ENCODE measurements at places on chromosomes 2 and 18.
A peak's percentile ranks its signal among the peaks of the same experiment; 100 is the strongest.

GRCh38 chr18:55522011-55522410 lies 66.0 kb downstream of the TCF4 start:
- DNase-seq = peak; percentile 26

DNA sequence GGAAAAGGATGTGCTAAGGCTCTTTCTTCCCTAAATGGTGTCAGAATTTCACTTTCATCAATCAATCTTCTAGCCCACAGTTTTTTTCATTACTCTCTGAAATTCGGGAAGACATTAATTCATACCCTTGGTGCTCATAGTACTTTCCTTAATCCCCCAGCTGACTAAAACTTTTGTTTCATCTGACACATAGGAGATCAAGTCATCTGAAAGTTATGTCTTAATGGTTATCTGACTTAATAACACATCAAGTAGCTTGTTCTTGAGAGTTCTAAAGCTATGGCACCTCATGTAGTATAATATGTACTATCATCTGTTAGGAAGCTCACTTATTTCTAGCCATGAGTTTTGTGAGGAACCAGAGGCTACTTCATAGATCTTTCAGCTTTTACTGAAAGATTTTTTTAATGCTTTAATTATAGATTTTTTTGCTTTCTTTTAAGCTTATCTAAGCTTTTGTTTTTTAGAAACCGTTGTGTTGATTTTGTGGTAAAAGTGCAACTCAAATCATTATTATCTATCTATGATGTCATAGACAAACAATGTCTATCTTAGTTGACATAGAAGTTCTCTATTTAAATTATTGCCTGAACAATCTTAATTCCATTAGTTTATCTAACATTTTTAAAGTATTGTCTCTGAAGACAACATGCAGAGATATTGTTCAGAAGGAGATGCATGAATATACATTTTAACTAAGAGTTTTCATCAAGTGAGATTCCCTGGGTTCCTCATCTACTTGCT lies 93.6 kb upstream of the UBXN4 start:
- DNase-seq = no peak

- no peak for DNase-seq
These were observed 358.7 kb downstream of the SETBP1 start for GRCh38 chr18:45039376-45039775.

GRCh38 chr2:62199392-62200125 lies 3.6 kb downstream of the B3GNT2 start:
- peak; percentile 55 for DNase-seq

GRCh38 chr2:29520001-29520400 lies 401.4 kb downstream of the ALK start:
- peak; percentile 32 for DNase-seq

DNA sequence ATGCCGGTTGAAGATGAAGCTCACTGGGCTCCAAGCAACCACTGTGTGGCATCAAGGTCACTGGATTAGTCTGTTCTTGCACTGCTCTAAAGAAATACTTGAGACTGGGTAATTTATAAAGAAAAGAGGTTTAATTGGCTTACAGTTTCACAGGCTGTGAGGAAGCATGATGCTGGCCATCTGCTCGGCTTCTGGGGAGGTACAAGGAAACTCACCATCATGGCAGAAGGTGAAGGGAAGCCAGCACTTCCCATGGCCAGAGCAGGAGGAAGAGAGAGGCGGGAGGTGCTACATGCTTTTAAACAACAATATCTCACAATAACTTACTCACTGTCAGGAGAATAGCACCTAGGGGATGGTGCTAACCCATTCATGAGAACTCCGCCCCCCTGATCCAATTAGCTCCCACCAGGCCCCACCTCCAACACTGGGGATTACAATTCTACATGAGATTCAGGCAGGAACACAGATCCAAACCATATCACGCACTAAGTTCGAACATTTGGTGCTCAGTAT lies 109.7 kb upstream of the MGAT5 start:
- DNase-seq = no peak

- DNase-seq = peak; percentile 73
These were observed 7.1 kb upstream of the KLF11 start for GRCh38 chr2:10036095-10036884.

DNA sequence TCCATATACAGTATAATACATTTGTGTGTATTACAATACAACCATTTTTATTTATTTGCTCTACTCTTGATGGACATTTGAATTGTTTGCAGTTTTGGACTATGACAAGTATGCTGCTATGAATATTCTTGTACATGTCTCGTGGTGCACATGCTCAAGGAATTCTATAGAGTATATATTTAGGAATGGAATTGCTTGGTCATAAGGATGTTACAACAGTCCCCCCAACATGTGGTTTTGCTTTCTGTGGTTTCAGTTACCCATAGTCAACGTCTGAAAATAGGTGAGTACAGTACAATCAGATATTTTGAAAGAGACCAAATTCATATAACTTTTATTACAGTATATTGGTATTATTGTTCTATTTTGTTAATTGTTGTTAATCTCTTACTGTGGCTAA lies 24.1 kb upstream of the PLEKHM3 start:
- no peak for DNase-seq

- DNase-seq = peak; percentile 98
These were observed 16.4 kb downstream of the DYNAP start for GRCh38 chr18:54607213-54608027.

DNA sequence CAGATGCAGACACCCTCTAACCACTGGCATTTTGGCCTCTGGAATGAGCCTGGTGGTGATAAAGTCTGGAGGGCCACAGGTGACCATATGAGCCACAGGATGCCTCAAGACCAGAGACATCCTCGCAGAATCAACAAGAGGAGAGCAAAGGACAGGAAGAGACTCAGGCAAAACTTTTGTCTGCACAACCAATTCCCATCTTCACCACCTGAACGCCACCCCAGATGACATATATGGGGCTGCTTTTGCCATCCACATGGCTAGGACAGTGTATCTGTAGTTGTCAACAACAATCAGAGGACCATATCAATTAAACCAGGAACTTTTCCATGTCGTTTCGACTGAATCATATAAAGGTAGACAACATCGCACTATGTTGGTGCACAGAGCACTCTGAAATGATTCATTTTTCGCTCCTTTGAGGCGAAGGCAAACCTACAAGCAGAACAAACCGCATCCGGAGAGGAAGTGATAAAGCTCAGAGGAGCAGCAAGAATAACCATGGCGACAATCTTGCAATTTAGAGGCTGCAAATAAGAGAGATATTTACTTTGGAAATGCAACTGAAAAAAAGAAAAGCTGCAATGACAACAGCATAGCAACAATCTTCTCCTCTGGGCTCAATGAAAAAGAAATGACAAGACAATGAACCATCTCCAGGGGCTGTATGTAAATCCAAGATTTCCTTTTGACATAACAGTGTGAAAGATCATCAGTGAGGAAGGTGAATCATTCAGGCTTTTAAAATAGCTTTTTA lies 204.5 kb downstream of the ARL4C start:
- no peak for DNase-seq

DNA sequence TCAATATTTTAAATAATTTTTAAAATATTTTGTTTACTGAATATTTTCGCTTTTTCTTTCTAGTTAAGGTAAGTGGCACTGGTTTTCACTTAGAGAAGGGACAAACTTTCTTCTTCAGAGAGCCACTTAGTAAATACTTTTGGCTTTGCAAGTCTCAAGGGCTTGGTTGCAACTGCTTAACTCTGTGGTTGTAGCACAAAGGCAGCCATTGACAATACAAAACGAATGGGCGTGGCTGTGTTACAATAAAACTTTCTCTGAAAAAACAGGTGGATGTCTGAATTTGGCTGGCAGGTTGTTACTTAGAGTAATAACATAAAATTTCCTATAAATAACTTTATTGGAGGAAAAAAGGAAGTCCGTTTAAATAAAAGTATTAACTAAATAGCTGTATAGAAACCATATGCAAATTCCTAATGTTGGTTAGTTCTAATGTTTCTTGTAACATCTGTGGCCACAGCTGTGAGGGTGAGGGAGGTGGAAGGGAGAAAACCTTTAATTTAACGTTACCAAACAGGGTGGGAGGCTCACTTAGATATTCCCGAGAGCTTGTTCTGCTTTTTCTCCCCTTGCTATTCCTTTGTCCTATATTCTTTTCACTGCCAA lies 62.4 kb upstream of the TNP1 start:
- no peak for DNase-seq

- peak; percentile 97 for DNase-seq
These were observed 66.7 kb downstream of the EDAR start for GRCh38 chr2:108922141-108922915.

DNA sequence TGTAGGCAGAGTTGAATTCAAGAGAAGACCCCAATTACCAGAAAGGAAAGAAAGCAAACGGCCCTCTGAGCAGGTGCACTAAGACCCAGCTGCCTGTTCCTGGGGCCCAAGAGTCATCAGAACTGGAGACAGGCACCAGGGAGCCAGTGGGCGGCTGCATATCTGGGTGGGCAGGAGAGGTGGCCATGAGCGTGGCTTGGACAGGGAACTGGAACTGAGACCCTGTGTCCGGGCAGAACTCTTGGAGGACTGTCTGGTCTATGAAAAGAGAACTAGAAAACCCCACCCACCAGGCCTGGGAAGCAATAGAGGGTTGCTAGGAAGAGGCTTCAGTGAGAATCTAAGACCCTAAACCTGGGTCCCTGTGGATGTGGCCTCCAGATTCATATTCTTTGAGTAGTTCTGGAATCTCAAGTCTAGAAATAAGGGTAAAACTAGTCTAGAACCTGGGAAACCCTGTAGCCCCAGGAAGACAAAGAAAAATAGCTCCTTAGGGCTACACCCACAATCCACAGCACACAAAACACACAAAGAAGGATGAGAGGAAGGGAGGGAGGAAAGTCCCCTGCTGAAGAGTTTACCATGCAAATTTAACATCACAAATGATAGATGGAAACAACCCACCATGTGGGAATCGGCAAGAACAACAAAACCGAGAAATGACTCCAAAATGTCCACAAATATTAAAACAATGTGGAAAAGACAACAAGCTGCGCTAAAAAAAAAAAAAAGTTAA lies 147.0 kb downstream of the HDAC4 start:
- no peak for DNase-seq

GRCh38 chr2:169073963-169074751 lies 4.8 kb downstream of the DHRS9 start:
- DNase-seq = peak; percentile 44

GRCh38 chr2:225091336-225091735 lies 49.1 kb upstream of the DOCK10 start:
- DNase-seq = peak; percentile 95

DNA sequence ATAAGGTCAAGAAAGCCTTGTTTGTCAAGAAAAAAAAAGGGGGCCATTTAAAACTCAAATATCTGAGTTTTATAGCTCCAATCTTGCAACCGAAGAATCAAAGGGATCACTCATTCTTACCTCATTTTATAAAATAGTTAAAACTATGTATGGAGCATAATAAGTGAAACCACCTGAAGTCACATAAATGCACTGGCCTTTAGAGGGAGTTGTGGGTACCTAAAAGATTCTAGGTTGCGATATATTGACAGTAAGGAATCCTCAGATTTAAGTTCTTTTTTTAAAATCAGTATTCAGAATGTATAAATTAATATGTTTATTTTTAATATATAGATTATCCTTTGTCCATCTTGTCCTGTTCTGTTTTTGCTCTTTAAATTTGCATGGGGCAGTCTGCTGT lies 3.4 kb downstream of the ARHGAP28 start:
- DNase-seq = no peak

DNA sequence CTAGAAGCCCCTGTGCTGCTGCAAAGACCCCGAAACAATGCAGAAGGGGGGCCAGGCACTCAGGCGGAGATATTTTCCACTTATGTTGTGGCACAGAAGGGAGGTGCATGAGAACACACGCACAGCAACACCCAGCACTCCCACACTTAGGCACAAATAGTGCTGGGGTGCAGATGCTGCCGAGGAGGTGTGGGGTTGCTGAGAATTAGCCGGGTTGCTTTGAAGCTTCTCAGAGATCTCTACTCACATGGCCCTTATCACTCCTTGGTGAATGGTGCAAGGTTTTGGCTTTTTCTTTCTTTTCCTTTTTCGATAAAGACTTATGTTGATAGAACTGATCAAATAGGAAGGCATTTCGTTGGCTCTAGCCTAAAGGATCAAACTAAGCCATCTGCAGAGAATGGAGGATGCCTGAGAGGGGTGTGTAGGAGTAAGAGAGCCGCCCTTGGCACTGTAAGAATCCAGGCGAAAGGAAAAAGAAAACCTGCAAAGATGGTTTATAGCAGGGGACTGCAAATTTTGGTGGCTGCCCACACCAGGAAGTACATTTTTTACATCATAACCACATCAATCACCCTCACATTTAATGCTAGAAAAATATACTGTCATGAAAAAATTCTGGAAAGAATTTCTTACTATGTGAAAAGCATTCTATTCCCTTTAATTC lies 27.9 kb upstream of the FHL2 start:
- DNase-seq = no peak

- DNase-seq = peak; percentile 70
These were observed 153.6 kb upstream of the CCDC195 start for GRCh38 chr2:224869601-224870233.

DNA sequence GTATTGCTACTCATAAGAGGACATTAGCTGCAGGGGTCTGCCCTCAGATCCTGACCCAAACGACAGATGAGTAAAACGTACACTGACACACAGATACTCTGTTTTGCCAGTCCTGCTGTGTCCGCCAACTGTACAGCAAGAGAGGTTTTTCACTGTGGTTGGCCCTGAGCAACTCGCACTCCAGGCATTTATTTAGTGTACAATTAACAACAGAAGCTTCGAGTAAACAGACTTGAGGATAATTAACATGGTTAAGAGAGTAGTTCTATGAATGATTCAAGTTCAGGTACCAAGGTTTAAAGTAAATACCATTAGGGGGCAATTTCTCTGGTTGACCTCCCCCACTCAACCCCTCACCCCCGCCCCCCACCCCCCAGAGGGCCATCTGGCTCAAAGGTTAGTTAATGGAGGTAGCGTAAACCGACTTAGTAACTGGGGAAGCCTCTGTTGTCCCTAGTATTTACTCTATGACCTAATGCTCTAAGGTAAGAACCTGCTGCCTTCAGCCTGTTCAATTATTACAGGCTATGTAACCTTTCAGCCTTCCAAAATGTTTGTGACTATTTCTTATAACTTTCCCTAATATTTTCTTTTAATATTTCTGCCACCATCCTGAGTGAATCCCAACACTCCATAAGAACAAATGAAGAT lies 103.9 kb upstream of the XIRP2 start:
- no peak for DNase-seq

DNA sequence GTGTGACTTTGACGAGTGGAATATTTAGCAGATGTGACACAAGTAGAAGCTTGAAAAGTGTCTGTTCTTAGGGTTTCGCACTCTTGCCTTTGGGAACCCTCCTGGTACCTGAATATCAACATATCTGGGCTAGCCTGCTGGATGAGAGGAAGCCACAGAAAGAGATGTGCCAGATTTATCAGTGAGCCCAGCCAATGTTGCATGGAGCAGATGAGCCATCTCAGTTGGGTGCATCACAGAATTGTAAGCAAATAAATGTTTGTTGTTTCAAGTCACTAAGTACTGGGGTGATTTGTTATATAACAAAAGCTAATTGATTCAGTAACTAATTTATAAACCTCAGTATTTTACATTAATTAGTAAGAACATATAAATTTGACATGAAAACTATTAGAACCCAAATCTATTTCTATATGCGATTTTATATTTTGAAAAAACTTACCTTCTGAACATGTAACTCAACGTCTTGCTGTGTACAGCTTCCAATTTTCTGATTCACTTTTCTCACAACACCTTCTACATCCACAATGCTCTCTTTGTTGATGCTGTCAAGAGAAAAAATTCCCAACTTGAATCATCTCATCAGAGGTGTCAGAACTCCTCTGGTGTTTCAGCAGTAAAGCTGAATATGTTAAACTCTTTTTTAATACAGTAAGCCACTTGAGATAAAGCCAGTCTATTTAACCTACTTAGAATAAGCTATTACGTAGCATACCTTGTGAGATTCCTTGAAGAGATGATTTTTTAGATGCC lies 42.3 kb downstream of the DARS1 start:
- DNase-seq = no peak

Data from epithelial cell of esophagus (primary cell).